ENCODE measurements at places on chromosomes 5 and 9.

GRCh38 chr5:107389130-107389774, 281.5 kb downstream of the EFNA5 start:
- no peak for DNase-seq

- DNase-seq: peak; percentile 74
Measured at GRCh38 chr9:132800038-132800648, 77.9 kb downstream of the AK8 start.

DNA sequence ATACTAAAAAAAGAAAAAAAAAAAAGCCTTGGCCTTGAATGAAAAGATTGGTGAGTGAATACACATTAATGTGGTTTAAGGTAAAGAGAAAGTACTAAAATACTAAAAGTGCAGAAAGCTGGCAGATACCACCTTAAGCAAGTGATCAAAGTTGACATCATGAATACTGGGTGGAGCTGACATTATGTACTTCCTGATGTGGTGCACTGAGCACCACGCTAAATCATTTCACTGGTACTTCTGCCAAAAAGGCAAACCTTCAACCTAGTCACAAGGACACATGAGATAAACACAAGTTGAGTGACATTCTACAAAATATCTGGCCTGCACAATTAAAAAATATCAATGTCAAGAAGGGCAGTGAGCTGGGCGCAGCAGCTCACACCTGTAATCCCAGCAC, 33.8 kb upstream of the PANK3 start:
- DNase-seq: no peak

- peak; percentile 75 for DNase-seq
Measured at GRCh38 chr9:126719618-126720031, 85.2 kb upstream of the ZBTB43 start.

DNA sequence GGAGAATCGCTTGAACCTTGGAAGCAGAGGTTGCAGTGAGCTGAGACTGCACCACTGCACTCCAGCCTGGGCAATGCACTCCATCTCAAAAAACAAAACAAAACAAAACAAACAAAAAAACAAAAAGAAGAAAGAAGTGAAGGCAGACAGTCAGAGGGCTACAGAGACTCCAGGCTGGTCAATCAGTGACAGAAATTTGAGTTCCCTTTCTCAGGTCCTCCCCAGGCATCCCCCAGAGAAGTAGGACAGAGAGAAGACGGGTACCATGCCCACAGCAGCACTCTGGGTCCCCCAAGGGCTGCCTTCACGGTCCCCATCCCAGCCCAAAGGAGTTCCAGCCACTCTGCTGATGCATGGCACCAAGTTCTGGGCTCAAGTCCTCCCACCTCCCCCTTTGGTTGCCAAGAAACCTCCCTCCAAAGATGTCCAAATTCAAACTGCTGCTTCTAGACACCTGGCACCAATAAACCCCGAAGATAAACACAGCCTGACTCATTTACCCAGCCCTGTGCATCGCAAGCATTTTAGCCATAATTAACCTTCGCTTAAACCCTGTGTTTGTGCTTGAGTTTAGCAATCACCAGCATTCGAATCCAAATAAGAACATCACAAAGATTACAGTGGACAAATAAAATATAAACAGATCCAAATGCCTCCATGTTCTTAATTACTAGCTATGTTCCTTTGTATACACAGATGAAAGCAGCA, 24.0 kb downstream of the SEMA4D start:
- peak; percentile 65 for DNase-seq

DNA sequence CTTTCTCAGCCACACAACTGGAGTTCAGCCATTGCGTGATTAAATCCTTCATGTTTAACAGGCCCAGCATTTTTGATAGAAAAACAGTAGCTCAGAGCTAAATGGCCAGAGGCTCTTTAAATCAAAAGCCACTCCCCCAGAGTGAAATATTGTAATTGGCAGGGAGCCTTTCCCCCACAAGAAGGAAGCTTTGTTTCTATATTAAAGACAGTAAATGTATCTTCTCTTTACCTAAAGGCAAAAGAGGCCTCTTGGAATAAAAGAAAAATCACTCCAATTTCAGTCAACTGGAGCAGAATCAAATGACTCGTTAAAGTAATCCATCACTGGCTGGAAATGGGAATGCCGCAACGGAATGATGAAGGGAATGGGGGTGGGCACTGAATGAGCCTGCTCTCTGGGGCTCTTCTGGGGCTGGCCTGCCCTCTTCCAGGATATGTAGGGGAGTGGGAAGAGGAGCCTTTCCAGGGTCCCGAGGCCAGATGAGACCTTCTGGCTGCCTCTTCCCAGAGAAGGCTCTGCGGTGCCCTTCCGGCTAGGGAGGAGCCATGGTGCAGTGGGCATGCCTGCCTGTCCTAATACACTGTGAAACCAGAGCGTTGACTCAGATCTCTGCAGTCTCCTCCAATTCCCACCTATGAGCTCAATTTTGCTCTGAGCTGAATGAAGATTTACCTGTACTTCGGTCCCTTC, 45.2 kb downstream of the ANKDD1B start:
- peak; percentile 1 for DNase-seq

GRCh38 chr5:61182449-61182848, 20.2 kb upstream of the SMIM15 start:
- DNase-seq: no peak

DNA sequence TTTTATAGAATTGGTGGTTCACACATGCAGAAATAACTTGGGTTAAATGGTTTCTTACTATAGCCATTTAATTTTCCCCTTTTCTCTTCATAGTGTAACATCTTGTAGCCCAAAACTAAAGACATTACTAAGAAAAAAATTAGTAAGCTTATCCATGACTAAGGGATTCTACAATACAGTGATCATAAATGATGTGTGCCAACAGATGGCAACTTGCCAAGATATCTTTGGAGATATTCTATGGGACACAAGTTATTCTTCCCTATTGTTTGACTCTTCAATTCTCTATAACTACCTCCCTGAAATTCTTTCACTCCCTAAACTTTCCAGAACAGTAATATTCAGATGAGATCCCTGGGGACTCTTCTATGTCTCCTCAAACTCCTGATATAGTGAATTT, 580.6 kb downstream of the PTPRD start:
- DNase-seq: no peak

- DNase-seq: no peak
Measured at GRCh38 chr5:177132136-177133095, 1.2 kb upstream of the NSD1 start.

GRCh38 chr9:94250456-94250855, 8.6 kb upstream of the ZNF169 start:
- no peak for DNase-seq

DNA sequence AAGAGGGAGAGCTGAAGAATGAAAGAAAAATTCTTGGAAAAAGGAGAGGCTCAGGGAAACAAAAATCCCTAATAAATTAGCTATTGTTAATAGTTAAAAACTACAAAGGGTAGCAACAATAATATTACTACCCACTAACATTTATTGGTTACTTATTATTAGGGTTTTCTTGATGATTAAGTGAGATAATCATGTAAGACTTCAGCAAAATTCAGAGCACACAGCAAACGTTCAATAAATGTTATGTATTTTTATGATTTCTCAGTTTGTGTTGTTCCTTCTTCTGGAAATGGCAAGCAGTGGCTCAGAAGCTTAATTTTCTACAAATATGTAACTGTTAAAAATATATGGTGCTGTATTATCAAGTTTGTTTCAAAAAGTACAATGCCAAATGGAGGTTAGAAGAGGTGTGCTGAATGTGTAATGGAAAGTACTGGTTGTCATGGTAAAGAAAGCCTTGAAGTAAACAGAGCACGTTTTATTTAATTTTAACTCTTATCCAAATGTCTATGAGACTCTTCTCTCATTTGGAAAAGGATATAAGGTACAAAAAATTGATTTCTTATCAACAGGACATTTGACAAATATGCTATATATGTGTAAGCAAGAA, 226.0 kb upstream of the ATP10B start:
- DNase-seq: no peak

DNA sequence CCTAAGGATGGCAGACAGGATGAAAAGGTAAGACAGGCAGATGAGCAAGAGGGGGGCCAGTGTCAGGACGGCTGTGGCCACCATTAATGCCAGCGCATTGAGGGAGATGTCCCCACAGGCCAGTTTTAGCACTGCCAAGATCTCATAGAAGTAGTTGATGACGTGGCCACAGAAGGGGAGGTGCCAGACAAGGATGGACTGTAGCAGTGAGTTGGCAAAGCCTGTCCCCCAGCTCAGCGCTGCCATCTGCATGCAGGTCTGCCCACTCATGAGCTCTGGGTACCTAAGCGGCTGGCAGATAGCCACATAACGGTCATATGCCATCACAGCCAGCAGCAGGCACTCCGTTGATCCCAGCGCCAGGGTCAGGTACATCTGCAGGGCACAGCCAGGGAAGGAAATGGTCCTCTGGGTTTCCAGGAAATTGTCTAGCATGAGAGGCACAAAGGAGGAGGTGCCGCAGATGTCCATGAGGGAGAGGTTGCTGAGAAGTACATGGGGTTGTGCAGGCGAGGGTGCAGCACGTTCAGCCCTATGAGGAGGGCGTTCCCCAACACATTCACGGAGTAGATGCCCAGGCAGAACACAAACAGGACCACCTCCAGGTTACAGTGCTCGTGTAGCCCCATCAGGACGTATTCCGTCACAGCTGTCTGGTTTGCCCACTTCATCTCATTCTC, 10.8 kb downstream of the OR13J1 start:
- DNase-seq: peak; percentile 30

DNA sequence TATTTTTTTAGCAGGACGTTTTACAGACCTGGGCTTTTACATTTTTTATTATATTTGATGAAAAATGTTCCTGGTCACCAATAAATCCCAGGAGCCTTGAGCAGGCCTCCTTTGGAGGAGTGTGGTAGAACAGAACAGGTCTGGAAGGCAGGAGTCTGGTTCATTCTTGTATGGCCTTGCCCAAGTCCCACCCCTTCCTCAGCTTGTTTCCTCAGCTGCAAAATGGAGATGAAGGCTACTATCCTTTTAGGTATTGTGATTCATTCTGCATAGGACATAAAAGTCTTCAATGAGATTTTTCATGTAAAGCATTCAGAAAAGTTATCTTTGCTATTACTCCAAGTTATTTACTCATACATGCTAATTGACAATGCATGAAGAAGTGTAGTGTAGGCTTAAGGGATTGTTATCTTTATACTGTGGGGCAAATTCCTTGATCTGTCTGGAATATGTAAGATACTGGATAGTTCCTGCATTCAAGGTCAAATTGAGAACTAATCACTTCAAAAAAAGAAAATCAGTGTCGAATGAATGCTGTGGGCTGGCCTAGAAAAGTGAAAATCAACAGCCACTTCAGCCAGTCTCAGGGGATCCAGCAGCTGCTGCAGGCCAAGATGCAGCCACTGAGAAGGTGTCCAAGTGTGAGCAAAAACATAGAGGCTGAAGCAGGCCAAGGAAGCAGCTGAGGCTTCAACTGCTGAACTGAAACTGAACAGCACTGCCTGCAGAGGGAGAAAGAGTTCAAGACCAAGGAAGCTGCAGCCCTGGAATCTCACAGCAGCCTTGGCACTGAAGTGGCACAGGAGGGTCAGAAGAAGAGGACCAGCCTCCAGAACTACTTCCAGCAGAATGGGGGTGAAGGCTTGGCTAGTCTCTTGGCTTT, 15.5 kb upstream of the SLC36A3 start:
- DNase-seq: no peak

GRCh38 chr5:127834094-127834531, 130.9 kb downstream of the CCDC192 start:
- no peak for DNase-seq

- no peak for DNase-seq
Measured at GRCh38 chr9:85723215-85723614, 18.5 kb downstream of the AGTPBP1 start.

DNA sequence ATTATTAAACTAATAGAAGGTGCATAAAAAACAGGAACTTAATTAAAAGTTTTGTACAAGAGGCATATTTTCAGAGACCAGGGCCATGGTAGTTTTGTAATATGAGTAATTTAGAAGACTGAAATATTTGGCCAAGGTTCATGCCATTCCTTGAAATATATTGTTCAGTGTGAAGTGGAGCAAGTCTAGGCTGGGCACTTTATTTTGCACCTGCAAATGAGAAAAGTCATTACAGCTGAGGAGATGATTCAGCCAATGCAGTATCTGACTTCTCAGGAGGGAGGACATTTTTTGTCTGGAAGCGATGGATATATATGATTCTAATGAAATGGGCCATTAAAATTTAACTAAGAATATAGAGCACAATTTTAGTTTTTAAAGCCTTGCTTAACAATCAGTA, 754.0 kb upstream of the ADAMTS16 start:
- DNase-seq: no peak
